HCT116 (cell line): ENCODE measurements at places on chromosomes 4 and X. TPM values are rescaled to one million over a fixed set of nuclear protein-coding genes. Genes with fewer than 3 reads are reported as not detected.

Gene GAGE2A
- total RNA-seq = 0.52 TPM

Gene OTC
- total RNA-seq = not detected

Gene MTNR1A
- total RNA-seq = 0.84 TPM

Gene HAUS3
- 17.3 TPM for total RNA-seq

Gene HOPX
- 0.42 TPM for total RNA-seq

Gene FGB
- total RNA-seq = 2.0 TPM

Gene PDGFRA
- 0.25 TPM for total RNA-seq

Gene GLRA2
- not detected for total RNA-seq

Gene SMIM31
- total RNA-seq = not detected

Gene MAGEE2
- total RNA-seq = not detected

Gene FAM241A
- 4.5 TPM for total RNA-seq

Gene GLRA3
- not detected for total RNA-seq

Gene DMRTC1B
- not detected for total RNA-seq

Gene SPANXN3
- total RNA-seq = not detected

Gene MSMO1
- total RNA-seq = 54.5 TPM

Gene SLITRK2
- total RNA-seq = not detected

Gene NLRP2B
- total RNA-seq = not detected

Gene GLUD2
- 0.22 TPM for total RNA-seq

Gene PPARGC1A
- total RNA-seq = not detected

Gene HDAC6
- 79.9 TPM for total RNA-seq

Gene EPGN
- total RNA-seq = 1.5 TPM

Gene MGARP
- total RNA-seq = 0.22 TPM

Gene SLC10A4
- total RNA-seq = 8.4 TPM

Gene GAB3
- 0.69 TPM for total RNA-seq

Gene NDUFB11
- 78.9 TPM for total RNA-seq

Gene HTRA3
- not detected for total RNA-seq

Gene CMC4
- 5.3 TPM for total RNA-seq
